PC-9 (cell line): ENCODE measurements at places on chromosomes 2 and 18. TPM values are rescaled to one million over a fixed set of nuclear protein-coding genes. Genes with fewer than 3 reads are reported as not detected.
A peak's percentile ranks its signal among the peaks of the same experiment; 100 is the strongest.

DNA sequence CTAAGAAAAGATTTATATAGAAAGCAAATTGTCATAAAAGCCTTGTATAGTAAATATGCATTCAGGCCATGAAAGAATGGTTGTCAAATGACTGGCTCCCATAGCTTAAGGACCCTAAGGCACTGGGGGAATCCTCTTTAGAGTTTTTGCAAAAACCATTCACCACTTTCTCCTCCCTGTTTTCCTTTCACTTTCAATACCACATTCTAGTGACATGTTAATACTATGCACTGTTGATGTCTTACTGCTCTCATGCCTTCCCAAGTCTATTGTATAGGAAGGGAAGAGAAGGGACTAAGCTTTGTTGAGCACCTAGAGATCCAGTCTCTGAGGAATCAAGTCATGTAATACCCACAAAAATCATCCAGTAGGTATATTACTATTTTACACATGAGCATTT, 383.0 kb upstream of the LRRTM1 start:
- H3K27me3 ChIP-seq: no peaks in the 10 kb centered on the region
- no peaks in the 10 kb centered on the region for H3K36me3 ChIP-seq
- no peak for DNase-seq
- H3K4me3 ChIP-seq: no peak overlapping the region

GRCh38 chr2:240983361-240983995, 14.9 kb upstream of the SNED1 start:
- no peaks in the 10 kb centered on the region for H3K36me3 ChIP-seq
- H3K27ac ChIP-seq: no peak overlapping the region
- peak; percentile 78 for DNase-seq
- H3K27me3 ChIP-seq: peaks cover 31% of the 10 kb centered on the region
- H3K4me3 ChIP-seq: no peak overlapping the region
- peaks cover 13% of the 10 kb centered on the region; the same call in 1 of the 2 replicates for H3K4me1 ChIP-seq

- H3K4me3 ChIP-seq: no peak overlapping the region
- H3K27ac ChIP-seq: no peak overlapping the region
- no peaks in the 10 kb centered on the region for H3K4me1 ChIP-seq
Measured at GRCh38 chr2:64899081-64899865, 89.9 kb upstream of the SLC1A4 start.

DNA sequence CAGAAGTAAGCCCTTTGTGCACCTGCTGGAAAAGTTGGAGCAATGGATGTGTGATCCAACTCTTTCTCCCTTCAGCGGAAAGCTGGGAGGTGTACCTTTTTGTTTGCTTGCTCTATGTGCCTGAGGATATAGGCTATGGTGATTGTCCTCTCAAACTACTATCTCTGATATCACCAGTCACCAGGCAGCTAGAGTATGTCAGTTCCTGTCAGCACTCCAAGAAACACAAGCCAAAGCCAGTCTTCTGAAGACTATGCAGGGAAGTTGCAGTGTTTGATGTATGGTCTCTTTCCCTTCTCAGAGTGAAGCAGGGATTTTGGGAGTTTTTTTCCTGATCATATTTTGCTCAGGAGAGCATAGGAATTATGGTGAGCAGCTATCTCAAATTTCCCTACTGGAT, 146.4 kb downstream of the PTH2R start:
- H3K4me3 ChIP-seq: no peak overlapping the region
- no peaks in the 10 kb centered on the region for H3K4me1 ChIP-seq
- no peak for DNase-seq
- H3K36me3 ChIP-seq: no peaks in the 10 kb centered on the region
- H3K27ac ChIP-seq: no peak overlapping the region

- H3K4me3 ChIP-seq: peak overlapping the region; percentile 16; the same call in 1 of the 2 replicates
- peak overlapping the region; percentile 98 for H3K27ac ChIP-seq
- peaks cover 4% of the 10 kb centered on the region; the same call in 1 of the 2 replicates for H3K36me3 ChIP-seq
- H3K27me3 ChIP-seq: no peaks in the 10 kb centered on the region
Measured at GRCh38 chr2:69946351-69947324, 14.8 kb downstream of the ASPRV1 start.

The C2orf78 gene
- not detected in 2 replicates for total RNA-seq
